ENCODE measurements at places on chromosomes 3 and 15.

- no peak for DNase-seq
These were observed 27.6 kb downstream of the OPA1 start for GRCh38 chr3:193620650-193621049.

GRCh38 chr3:117184574-117184973, 475.0 kb downstream of the TUSC7 start:
- DNase-seq = no peak

DNA sequence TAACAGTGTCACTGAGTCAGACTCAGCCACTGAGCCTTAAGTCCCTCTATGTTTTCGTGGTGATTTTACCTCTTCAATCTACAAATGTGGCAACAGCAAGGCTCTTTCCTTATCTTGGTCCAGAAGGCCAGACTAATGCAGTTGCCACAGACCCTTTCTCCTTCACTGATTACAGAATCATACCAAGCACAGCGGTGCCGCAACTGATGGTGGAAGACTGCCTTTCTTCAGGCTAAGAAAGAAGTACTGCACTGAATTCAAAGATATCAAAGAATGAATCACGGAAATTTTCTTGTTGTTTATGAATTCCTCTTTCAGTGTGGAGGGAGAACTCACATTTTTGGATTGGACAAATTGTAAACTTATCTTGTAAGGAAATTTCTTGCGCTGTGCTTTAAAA, 18.6 kb downstream of the DCP1A start:
- DNase-seq = no peak

DNA sequence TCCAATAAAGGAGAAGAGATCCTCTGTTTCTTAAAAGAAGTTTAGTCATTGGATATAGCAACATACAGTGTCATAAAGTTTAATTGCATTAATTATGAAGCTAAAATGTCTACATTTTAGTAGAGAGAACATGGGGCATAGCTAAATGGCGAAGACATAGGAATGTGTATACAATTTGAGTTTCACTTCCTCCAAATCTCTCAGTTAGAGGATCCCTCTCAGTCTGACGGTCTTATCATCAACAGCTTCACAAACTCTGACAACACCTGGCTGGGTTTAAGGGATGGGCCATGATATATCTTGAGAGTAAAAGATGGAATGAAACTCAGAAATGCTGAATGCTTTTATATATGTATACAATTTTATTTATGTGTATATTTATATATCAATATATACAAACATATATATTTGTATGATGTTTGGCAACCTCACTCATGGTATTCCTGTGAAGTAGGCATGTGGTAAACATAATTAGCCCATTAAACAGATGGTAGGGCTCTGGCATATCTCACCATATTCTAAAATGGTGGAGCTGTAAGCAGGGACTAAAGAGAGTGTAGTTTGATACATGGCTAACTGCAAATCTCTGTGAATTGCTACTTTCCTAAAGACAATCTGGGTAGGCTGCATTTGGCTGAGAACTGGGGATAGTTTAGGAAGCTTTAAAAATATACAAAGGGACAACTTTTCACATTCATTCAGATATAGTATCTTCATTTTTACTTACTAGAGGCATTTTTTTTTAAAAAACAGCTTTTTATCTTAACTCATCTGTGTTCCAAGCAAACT, 111.6 kb downstream of the TIGIT start:
- no peak for DNase-seq

DNA sequence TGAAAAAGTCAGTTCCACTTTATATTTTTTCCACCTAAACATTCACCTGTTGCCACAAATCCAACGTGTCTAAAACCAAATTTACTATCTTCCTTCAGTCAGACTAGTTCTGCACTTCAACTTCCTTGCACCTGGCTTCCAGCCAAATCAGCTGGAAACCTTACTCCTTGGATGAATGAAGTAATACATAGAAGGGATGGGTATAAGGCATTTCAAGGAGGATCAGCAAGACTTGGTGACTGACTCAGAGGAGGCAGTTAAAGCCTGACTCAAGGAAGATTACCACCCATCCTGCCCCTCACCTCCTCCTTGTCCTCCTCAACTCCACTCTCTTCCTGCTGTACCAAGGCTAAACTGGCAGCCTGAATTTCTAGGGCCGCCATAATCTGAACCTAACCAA, 37.1 kb downstream of the QTRT2 start:
- no peak for DNase-seq

Data from stimulated activated naive CD4-positive, alpha-beta T cell treated with Interleukin-2 at 50 U/mL for 16 hours (primary cell).